ENCODE measurements at places on chromosomes 11 and 22. TPM values are rescaled to one million over a fixed set of nuclear protein-coding genes. Genes with fewer than 3 reads are reported as not detected.

GRCh38 chr11:123547180-123547579 lies 107.2 kb downstream of the SCN3B start:
- no peaks in the 10 kb centered on the region for H3K27me3 ChIP-seq
- no peak for DNase-seq
- H3K4me3 ChIP-seq, result no peak overlapping the region
- peaks cover 34% of the 10 kb centered on the region for H3K4me1 ChIP-seq
- no peaks in the 10 kb centered on the region for H3K36me3 ChIP-seq
- no peak overlapping the region for H3K27ac ChIP-seq

DNA sequence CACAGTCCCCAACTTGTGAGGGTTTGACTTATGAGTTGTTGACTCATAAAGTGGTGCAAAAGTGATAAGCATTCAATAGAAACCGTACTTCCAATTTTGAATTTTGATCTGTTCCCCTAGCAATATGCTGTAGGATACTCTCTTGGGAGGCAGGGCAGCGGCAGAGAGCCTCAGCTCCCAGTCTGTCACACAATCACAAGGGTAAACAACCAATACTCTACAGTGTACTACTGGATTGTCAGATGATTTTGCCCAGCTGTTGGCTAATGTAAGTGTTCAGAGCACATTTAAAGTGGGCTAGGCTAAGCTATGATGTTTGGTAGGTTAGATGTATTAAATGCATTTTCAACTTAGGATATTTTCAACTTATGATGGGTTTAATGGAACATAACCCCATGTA lies 13.7 kb upstream of the NXPE2 start:
- H3K4me3 ChIP-seq, result no peak overlapping the region
- H3K27me3 ChIP-seq, result no peaks in the 10 kb centered on the region
- H3K4me1 ChIP-seq, result no peaks in the 10 kb centered on the region
- no peak overlapping the region for H3K27ac ChIP-seq
- H3K36me3 ChIP-seq, result no peaks in the 10 kb centered on the region
- DNase-seq, result no peak

- no peak overlapping the region for H3K27ac ChIP-seq
- no peaks in the 10 kb centered on the region for H3K4me1 ChIP-seq
- no peak overlapping the region for H3K4me3 ChIP-seq
- H3K27me3 ChIP-seq, result no peaks in the 10 kb centered on the region
- H3K36me3 ChIP-seq, result peaks cover 2% of the 10 kb centered on the region
These were observed 72.8 kb upstream of the CLNS1A start for GRCh38 chr11:77710358-77710757.

DNA sequence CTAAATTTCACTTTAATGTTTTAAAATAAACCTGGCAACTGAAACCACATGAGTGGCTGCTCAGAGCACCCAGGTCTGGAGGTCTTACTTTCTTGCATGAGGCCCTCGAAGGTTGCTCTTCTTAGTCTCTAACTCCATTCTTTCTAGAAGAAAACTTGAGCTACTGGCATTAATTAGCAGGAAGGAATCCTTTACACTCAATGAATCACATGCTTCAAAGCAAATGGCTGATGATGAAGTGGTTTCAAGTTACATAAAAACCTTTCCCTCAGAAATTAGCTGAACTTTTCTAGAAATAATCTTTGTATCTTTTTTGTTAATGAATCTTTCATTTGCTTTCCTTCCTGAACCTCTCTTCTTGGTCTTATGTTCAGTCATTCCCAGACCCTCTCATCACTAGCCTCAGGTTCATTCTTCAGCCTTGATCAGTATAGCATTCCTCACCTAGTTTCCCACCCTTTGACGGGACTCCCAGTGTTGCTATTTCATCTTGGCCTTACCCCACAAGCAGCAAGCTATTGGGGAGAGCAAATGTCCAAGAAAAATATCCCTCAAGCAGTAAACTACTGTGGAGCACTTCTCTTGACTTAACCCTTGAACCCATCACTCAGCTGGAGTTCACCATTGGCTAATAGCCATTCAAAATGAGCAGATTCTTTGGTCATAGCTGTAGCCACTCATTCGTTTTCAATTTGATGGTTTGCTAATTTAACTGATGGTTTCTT lies 75.1 kb downstream of the INSC start:
- H3K36me3 ChIP-seq, result no peaks in the 10 kb centered on the region
- peaks cover 13% of the 10 kb centered on the region for H3K4me1 ChIP-seq
- no peak overlapping the region for H3K4me3 ChIP-seq
- no peak for DNase-seq
- no peaks in the 10 kb centered on the region for H3K27me3 ChIP-seq
- H3K27ac ChIP-seq, result no peak overlapping the region

GRCh38 chr11:5923794-5924193 lies 18.3 kb upstream of the OR56A3 start:
- H3K27ac ChIP-seq, result no peak overlapping the region
- H3K27me3 ChIP-seq, result peaks cover 6% of the 10 kb centered on the region
- no peak for DNase-seq
- H3K4me1 ChIP-seq, result no peaks in the 10 kb centered on the region
- H3K4me3 ChIP-seq, result no peak overlapping the region

GRCh38 chr11:8813658-8814057 lies 97.3 kb upstream of the AKIP1 start:
- no peak overlapping the region for H3K27ac ChIP-seq
- peaks cover 25% of the 10 kb centered on the region for H3K4me1 ChIP-seq
- H3K27me3 ChIP-seq, result no peaks in the 10 kb centered on the region

DNA sequence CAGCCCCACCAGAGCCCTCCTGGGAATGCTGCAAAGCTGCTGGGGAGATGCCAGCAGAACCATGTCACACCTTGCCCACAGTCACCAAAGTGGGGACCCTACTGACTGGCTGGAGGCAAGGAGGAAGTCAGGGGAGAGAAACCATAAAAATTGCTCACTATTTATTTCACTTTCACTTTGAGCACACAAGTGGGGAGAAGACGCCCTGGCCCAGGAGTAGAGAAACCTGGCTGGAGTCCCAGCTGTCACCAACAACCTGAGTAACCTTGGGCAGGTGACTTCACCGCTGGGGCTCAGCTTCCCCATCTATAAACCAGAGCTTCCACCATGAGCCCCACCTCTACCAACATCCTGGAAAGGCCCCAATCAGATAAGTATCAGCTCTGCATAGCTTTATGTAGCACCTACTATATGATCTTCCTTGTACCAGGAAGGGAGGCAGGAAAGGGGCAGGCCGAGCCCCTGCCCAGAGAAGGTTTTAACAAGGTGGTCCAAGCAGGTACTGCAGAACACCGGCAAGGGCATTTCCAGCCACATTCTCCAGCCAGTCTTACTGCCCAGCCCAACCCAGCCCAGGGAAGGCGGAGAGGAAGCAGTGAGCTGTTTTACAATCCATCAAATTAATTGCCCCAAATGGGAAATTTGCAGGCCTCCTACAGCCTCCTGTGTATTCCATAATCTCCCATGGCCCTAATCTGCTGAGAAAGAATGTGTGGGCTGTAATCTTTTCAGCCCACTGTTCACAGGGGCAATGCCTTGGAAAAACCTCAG lies 27.6 kb downstream of the PLEKHA7 start:
- H3K4me3 ChIP-seq, result peak overlapping the region; percentile 20
- H3K27ac ChIP-seq, result peak overlapping the region; percentile 38
- H3K27me3 ChIP-seq, result no peaks in the 10 kb centered on the region
- H3K4me1 ChIP-seq, result peaks cover 42% of the 10 kb centered on the region
- H3K36me3 ChIP-seq, result no peaks in the 10 kb centered on the region
- DNase-seq, result peak; percentile 22

GRCh38 chr22:31342389-31343140 lies 3.6 kb downstream of the PATZ1 start:
- H3K36me3 ChIP-seq, result peaks cover 37% of the 10 kb centered on the region
- peak; percentile 43 for DNase-seq
- no peaks in the 10 kb centered on the region for H3K27me3 ChIP-seq
- peak overlapping the region; percentile 95 for H3K27ac ChIP-seq
- peaks cover 55% of the 10 kb centered on the region for H3K4me1 ChIP-seq

Gene F2
- 0.73 TPM for total RNA-seq

Gene GUCY1A2
- total RNA-seq, result 0.90 TPM

Gene CBLIF
- total RNA-seq, result not detected

Gene FGF3
- not detected for total RNA-seq

Gene PIK3IP1
- total RNA-seq, result 1.6 TPM
